Osteoblast (primary cell): ENCODE measurements at places on chromosomes 3 and 15. TPM values are rescaled to one million over a fixed set of nuclear protein-coding genes. Genes with fewer than 3 reads are reported as not detected.

Gene REC114
- not detected in 2 replicates for total RNA-seq

Gene GRK7
- not detected in 2 replicates for total RNA-seq

DNA sequence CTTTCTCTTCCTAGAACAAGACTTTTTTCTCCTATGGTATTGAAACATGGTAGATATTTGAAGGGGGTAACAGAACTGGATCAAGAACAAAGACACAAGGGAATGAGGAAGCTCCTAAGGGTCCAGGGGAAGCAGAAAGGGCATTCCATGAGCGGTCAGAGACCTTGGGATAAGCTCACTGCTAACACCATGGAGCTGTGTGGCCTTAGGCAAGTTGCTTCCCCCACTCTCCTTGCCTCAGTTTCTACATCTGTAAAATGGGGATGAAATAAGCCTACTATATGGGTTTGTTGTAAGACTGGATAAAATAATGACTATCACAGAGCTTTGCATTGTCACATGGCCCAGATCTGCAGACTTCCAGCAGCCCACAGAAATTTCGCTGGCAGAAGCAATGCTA lies 139.8 kb downstream of the OPA1 start:
- no peak for DNase-seq

DNA sequence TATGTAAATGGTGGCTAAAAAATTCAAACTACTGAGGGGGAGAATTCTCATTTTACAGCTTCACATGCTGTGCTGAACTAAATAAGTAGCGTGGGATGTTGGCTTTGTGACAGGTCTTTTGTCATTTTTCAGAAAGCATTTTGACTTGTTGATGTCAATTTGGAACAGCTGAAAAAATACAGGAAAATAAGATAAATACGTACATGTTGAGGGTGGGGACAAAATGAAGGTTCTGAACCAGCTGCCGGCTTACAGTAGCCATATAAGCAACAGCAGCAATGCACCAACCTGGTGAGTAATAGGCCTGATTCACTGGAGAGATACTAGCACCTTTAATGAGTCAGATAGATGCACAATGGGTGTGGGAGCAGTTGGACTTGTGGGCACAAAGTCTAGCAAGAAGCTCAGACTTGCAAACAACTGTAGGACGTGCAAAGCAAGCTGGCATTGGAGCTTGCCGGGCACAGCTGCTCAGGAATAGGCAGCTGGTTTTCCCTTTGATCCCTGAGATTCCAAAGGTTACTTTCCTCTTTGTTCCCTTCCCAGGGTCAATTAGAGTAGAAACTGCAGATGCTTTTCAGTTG lies 12.9 kb downstream of the B3GNT5 start:
- no peak for DNase-seq
